ENCODE measurements at places on chromosomes 16 and 17.

DNA sequence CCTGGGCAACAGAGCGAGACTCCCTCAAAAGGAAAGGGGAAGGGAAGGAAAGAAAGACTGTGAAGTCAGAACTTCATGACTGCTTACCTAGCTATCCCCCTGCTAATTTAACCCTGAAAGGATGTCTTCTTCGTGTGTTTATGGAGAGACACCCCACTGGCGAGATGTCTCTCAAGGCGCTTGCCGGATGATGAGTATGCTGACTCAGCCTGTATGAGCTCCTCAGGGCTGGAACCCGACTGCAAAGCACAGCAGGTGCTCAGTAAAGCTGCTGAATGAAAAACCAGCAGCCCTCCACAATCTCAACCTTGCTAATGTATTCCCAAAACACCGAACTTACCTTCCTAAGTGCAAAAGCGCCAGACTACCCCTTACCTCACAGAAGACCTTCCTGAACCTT lies 2.3 kb downstream of the ANKFY1 start:
- no peak for DNase-seq

DNA sequence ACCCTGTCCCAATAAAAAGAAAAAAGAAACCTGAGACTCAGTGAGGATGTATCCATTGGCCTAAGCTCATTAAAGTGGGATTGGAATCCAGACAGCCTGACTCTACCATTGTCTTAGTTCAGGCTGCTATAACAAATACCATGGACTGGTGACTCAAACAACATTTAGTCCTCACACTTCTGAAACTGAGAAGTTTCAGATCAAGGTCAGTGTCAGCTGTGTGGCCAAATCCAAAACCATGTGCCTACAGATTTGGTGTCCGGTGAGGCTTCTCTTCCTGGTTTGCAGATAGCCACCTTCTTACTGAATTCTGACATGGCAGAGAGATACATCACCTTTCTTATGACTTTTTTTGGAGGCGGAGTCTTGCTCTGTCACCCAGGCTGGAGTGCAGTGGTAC lies 53.3 kb upstream of the KDM8 start:
- no peak for DNase-seq

DNA sequence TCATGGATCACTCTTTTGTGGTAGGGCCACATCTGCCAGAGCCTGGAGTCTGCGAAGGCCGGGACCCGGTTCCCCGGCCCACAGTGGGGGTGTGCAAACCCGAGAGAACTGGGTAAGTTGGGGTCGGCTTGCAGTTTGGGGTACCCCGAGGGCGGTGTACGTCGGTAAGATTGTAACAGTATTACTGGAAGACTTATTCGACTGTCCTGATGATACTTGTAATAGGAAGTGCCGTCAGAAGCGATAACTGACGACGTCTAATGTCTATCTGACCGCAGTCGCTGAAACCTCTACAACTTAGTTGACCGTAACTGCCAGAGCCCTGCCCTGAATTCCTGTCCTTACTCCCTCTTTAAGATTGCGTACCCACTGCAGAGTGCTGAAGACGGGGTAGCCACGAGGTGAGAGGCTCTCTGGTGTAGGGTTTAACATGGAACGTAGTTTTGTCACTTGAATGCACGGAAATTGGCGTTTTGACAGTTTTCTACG lies 24.0 kb downstream of the TRPV2 start:
- no peak for DNase-seq

DNA sequence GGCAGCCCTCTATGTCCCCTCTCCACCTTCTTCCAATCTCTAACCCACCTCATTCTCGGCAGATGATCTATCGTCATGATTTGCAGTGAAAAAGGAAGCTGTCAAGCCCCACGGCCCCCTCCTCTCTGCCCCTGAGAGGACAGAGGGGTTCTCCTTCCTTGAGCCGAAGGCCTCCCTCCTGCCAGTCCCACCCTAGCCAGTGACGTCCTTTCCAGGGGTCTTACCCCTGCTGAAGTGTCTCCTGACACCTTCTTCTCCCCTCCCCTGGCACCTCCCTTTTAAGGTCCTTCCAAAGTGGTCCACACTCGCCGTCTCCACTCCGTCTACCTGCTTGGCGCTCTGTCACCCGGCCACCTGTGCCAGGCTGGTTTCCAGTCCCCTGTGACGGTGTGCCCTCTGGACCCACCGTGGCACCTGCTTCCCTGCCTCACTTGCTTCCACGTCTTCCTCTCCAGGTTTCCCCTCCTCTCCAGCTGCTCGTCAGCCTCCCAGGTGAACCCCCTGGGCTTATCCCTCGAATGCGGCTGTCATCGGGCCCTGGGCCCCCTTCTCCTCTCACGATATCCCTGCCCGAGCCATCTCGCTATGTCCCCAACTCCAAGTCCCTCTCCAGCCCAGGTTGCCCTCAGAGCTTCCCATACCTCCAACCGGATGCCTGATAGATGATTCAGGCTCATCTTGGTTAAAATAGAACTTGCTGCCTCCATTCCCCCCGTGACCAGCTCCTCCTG lies 5.7 kb downstream of the CCDC102A start:
- no peak for DNase-seq

- DNase-seq, result no peak
Observed at GRCh38 chr17:14760719-14761411, 460.0 kb downstream of the HS3ST3B1 start.

GRCh38 chr17:39325528-39326240 lies 75.7 kb downstream of the FBXL20 start:
- no peak for DNase-seq

GRCh38 chr17:28948873-28949184 lies 2.5 kb downstream of the PHF12 start:
- DNase-seq, result no peak

Data from stimulated activated CD4-positive, alpha-beta T cell treated with anti-CD3 and anti-CD28 coated beads, Interleukin-2, amount 100 ng/mL, for 4 hours (primary cell).